ENCODE measurements at places on chromosomes 1 and 21.

DNA sequence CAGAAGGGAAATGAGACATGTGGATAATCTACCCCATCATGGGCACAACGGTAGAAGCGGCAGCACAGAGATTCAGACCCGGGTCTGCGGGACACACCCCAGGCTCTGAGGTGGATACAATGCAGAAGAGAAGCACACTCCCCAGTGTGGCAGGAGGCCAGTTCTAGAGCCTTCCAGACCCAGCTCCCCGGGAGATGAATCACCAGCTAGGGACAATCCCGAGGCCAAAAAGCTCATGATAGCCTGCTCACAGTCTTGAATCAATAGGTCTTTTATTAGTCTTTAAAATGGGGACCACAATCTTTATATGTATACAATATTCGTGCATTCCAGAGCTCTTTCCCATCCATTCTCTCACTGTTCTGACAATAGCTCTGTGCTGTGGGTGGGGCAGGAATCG is 57.3 kb upstream of the DIRAS3 start:
- DNase-seq = no peak

- DNase-seq = no peak
Observed at GRCh38 chr1:217770918-217771317, 139.8 kb downstream of the SPATA17 start.

DNA sequence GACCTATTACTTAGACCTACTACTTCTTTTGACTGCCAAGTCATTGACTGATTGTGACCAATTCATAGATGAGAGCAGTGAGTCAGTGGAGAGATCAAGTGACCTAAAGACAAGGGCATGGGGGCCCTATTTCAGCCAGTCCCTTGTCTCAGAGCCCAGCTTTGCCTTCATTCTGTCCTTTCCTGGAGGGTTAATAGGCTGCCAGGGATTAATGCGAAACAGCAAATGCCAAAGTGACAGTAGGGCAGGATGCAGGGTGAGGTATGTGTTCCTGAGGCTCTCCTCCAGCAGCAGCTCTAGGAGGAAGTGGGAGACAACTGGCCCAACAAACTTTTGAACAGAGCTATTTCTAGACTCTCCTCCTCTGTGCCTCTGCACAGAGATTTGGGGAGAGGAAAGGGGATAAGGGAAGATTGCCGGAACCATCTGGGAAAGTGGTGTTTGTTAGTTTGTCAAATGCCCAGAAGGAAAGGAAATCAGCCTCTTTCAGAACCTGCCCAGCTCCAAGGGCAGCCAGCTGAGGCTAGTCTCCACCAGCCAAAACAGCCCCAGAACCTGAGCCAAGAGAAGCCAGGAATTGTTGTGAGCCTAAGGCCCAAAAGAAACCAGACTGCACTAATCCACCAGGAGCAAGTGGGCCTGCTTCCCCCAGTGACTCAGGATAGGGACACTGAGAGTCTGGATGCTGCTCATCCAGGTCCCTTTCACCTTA is 4.9 kb upstream of the S100A3 start:
- DNase-seq = no peak

DNA sequence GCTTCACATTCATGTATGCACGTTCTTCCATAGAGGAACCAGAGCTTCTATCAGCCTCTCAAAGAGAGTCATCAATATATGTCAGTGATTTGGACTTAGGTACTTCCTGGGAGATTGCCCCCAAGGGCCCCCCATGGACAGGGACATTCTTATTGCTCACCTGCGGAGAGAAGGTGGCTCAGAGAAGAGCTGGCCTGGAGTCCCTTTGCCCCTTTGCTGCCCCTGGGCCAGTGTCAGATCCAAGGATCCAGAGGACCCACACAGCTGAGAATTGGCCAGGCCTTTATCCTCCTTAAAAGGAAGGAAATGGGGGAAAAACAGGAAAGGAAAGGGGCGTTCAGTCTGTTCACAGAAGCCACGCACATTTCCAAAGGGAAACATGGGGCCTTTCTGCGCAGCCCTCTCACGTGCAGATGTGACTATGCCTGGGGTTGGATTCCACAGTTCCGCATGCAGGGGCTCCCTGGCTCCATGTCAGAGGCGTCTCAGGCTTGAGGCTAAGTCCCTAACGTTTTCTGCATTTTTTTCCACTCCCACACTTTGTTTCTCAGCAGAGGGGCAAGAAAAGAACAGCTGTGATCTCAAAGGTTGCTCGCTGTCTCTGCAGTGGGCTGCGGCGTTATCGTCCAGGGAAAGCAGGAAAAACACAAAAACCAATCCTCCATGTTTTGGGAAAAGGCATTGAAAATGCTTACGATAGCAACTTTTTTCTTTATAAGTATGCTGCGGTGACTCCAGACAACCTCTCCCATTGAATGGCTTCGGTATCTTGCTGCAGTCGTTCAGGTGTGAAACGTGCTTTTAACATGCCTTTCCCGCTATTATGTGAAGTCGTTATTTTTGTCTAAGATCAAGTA is 5.9 kb downstream of the C1orf226 start:
- peak; percentile 64 for DNase-seq

GRCh38 chr1:64854674-64855073 is 109.8 kb downstream of the RAVER2 start:
- DNase-seq = no peak

DNA sequence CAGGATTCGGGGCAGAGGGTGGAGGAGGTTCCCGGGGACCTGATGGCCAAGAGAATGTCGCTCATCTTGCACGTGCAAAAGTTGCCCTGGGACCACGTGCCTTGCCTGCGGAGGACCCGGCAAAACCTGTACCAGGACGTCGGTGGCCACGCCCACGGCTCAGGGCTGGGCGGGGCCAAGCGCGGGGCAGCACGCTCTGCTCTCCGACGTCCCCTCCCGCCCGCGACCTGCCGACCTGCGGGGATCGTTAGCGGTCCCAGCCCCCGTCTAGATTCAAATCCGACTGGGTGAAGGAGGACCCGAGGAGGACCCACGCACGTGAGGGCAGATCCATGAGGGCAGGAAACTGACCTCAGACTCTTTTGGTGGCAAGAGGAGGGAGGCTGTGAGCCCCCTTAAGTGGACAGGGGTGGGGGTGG is at the start of gene C1orf167:
TSS of gene C1orf167 (plus strand) at position 206 of the 419 bp plus-strand sequence. CDS start 2,208 bp downstream, outside the sequence.
- no peak for DNase-seq

- peak; percentile 90 for DNase-seq
Observed at GRCh38 chr1:157963713-157964112, 29.7 kb upstream of the KIRREL1 start.

DNA sequence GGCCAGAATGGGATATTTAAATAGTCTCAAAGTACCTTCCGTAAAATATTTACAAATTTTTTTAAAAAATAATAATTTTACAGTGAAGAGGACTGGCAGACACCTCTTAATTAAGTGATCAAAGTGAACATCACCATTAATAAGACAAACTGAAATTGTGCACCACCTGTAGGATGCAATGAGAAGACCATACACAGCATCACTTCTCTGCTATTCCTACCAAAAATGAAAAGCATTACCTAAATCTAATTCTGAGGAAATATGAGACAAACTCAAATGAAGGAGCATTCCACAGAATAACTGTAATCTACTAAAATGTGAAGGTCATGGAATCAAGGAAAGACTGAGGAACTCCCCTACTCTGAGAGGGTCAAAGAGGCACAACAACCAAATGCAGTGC is 68.2 kb upstream of the PRDX6 start:
- DNase-seq = no peak

GRCh38 chr1:64052777-64053176 is 150.6 kb upstream of the UBE2U start:
- no peak for DNase-seq

GRCh38 chr1:75097654-75098053 is 36.5 kb upstream of the LHX8 start:
- no peak for DNase-seq

GRCh38 chr1:3312310-3312897 is 142.1 kb upstream of the ARHGEF16 start:
- no peak for DNase-seq

GRCh38 chr1:162223488-162223887 is 153.2 kb downstream of the SPATA46 start:
- no peak for DNase-seq

- DNase-seq = no peak
Observed at GRCh38 chr1:5751833-5752745, 240.1 kb downstream of the NPHP4 start.

- DNase-seq = no peak
Observed at GRCh38 chr1:37052120-37052519, 17.8 kb upstream of the GRIK3 start.

GRCh38 chr1:164842870-164843269 is 283.9 kb downstream of the PBX1 start:
- no peak for DNase-seq

DNA sequence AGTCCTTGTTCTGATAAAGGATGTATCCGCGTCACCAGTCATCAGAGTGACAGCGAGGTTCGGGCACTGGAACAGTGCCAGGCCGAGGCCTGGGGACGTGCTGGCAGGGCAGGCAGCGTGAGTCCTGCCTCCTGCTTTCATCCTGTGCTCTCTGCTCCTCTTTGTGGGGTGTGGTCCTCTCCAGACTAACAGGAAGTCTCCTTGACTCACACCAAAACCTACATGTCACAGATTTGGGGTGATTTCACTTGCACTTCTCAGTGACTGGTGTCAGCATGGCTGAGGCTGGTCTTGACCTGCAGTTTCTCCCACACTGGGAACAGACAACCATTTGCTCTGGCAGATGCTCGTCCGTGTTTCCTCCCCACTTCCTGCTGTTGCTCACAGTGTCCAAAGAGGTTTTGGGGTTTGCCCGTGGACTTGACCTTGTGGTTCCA is 8.8 kb upstream of the NLRP3 start:
- DNase-seq = no peak

DNA sequence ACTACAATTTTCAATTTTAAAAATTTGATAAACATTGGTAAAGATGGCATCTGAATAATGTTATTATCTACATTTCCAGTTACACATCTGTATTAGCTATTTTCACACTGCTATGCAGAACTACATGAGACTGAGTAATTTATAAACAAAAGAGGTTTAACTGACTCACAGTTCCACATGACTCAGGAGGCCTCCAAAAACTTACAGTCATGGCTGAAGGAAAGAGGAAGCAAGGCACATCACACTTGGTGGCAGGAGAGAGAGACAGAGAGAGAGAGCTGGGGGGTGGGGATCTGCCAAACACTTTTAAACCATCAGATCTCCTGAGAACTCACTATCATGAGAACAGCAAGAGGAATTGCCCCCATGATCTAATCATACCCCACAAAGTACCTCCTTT is 850.0 kb downstream of the LTN1 start:
- DNase-seq = no peak

DNA sequence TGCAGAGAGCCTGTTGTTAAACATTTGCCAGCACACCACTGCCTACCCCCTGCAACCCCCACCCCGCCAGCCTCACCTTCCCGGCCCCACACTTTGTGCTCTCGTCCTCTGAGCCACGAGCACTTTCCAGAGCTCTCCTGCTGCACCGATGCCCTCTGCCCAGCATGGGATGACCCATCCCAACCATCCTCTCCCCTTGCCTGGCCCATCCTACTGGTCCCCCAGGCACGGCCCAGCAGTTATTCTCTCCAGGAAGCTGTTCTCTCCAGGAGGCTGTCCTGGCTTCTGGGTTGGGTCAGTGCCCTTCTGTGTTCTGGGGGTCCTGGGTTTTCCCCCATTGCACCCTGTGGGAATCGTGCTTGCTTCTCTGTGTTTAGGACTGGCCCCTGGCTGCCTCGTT is 60.1 kb upstream of the ABCG1 start:
- DNase-seq = peak; percentile 59

- DNase-seq = no peak
Observed at GRCh38 chr1:17776426-17776825, 21.3 kb downstream of the ACTL8 start.
